Ammon's horn (tissue), 1 donor: ENCODE measurements at places on chromosomes 5 and 9.

- DNase-seq = no peak
These were observed 5.6 kb upstream of the CAMK2A start for GRCh38 chr5:150295172-150295634.

DNA sequence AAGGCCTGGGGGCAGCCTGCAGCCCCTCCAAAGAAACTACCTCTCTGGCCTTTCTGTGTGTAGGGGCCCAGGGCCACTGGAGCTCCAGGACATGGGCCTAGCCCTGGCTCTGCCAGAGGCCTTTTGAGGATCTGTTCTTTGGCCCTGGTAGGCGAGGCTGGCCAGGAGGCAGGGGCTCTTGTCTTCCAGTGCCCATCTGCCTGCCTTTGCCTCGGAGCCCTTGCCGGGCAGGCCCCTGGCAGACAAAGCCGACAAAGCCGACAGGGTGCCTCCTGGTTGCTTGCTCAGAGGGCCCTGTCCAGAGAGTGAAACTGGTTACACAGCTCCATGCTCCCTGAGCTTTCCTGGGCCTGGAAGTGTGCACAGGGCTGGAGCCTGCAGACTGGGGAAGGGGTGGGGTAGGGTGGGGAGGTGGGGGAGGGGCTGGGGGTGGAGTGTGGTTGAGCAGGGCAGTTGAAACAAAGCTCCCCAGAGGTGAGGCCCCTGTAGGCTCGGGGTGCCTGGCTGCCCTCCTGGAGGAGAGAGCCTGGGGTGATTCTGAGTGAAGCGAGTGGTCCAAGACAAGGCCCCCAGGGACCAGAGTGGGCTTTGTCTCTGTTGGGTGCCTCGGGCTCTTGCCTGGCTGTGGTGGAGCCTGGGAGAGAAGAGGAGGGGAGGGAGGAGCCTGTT, 29.3 kb downstream of the PTPA start:
- DNase-seq = peak; percentile 41

DNA sequence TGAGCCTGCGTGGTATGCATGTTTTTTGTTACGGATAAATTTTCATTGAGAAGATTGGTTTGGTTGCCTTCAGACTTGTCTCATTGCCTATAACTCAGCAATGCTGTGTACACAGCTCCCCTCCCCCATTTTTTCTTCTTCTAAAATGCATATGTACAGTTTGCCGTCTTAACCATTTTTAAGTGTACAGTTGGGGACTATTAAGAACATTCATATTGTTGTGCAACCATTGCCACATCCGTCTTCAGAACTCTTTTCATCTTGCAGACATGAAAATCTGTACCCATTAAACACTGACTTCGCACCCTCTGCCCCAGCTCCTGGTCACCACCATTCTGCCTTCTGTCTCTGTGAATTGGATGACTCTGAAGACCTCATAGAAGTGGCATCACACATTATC, 6.2 kb downstream of the EXOC3 start:
- no peak for DNase-seq

- no peak for DNase-seq
These were observed 14.5 kb upstream of the AFAP1L1 start for GRCh38 chr5:149257131-149257530.

DNA sequence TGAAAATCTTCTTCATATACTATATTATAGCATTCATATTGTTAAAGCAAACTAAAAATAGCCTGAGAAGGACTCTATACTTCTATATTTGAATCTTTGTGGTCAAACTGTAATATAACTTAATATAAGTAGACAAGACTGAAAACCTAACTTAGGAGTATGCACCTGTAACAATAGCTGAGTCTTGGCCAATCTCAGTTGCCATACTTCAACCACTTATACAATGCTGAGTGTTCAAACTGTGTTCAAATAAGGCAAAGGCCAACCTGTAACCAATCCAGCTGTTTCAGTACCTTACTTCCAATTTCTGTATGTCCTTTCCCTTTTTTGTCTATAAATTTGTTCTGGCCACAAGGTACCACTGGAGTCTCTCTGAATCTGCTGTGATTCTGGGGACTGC, 1360.8 kb upstream of the CDH9 start:
- no peak for DNase-seq

GRCh38 chr9:96875461-96876142, 21.3 kb upstream of the ZNF782 start:
- DNase-seq = peak; percentile 78

DNA sequence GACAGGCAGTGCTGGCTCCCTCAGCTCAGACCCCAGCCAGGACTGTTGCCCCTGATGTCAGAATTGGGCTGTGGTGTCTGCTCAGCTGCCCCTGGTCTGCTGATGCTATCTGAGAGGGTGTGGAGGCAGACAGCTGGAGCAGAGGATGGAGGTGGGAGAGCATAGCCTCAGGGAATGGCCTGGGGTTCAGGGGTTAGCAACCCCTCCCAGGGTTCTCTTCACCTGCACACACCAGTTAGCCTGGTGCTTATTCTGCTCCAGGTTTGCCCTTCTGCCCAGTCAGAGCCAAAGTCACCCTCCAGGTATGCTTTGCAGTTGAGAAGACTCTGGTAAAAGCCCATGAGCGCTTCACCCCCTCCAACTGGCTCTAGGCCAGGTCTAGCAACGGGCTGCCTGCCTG, 109.8 kb downstream of the SAXO1 start:
- no peak for DNase-seq

DNA sequence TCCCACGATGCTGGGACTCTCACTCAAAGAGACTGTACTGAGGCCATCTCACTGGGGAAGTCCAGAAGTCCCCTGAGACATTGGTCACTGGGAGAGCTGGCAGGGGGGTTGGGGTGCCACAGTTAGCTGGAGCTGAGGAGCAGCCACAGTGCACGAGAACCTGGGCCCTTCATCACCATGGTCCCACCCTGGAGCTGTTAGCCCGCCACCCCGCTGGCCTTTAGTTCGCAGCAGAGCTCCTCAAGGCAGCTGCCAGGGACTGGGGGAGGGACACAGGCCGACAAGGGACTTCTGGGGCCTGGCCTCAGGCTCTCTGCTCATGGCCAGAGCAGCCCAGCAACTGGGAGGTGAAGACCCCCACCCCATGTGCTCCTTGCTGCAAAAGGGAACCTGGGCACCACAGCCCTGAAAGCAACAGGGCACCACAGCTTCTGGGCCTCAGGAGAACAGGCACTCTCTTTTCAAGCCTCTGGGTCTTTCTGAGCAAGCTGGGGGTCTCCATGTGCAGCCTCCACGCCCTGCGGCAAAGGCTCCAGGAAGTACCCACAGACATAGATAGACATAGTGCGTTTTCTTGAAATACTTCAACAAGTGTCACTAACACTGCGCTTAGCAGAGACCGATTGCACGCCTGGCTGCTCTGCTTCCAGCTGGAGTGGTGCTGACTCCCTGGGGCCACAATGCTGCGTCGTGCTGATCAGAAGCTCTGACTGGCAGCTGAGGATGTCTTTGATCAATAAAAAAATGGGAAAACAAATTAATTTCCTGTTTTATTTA, 46.0 kb downstream of the VAV2 start:
- DNase-seq = no peak

- peak; percentile 82 for DNase-seq
These were observed 931 bp downstream of the FAM219A start for GRCh38 chr9:34457266-34458012.

DNA sequence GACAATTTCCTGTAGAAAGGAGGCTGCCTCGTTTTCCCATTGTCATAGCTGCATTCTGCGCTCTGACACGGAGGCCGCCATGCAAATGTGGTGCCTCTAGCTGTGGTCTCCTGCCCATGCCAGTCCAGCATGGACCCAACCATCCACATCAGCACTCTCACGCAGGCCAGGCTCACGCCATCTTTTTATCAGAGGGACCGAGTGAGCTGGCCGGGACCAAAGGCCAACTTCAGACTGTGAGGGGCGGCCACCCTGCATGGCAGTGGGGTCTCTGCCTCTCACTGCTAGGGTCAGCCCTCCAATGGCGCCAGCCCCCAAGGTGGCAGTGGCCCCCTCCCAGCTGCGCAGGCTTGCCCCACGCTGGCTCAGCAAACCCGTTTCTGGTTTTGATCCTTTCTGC, 131.9 kb upstream of the LMX1B start:
- no peak for DNase-seq

DNA sequence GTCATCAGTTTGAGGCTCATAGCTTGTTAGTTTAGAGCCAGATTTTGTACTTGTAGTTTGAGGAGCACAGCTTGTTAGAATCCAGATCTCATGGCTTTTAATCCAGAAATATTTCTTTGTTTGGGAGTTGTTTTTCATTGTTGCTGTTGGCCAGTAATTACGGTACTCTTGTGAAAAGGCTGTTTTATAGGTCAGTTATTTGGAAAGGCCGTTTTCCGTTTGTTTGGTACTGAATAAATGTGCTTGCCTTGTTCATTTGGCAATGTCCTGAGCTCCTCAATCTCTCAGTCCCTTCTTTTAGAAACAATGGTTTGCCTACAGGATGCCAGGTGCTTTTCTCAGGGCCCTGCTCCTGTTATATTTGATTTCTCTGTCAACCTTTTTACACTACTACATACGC, 4.5 kb upstream of the MOB3B start:
- no peak for DNase-seq

- DNase-seq = no peak
These were observed 235.0 kb downstream of the GOLPH3 start for GRCh38 chr5:31939151-31939550.

GRCh38 chr9:112094948-112095681, 80.0 kb downstream of the SUSD1 start:
- DNase-seq = no peak

DNA sequence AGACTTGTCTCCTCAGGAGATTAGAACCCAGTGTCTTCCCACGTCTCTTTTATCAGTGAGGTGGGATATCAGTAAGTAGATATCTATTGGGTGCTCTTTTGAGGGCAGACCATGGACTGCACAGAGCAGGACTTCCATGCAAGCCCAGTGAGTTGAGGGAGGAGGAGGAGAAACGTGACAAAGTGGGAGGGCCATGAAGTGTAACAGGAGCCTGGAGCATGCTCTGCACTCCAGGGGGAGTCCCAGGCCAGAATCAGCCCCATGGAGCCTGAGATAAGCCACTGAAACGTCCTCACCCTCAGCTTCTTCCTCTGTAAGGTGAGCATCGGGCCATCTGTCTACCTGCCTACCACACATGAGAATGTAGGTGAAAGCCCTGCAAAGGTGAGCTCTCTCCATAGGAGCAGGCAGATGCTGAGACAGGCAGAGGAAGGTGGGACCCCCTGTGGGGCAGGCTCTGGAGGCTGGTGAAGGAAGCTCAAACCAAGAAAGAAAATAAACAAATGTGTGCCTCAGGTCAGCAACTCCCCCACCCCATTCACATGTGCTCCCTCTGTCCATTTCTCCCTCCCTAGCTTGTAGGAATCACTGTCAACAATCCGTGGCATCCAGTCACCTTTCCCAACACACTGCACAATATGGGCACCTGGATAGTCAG, 87.4 kb downstream of the NRG2 start:
- DNase-seq = no peak

GRCh38 chr5:96984506-96985192, 48.8 kb downstream of the LNPEP start:
- no peak for DNase-seq

GRCh38 chr5:174083056-174083827, 37.7 kb downstream of the NSG2 start:
- peak; percentile 54 for DNase-seq

- no peak for DNase-seq
These were observed 2.7 kb downstream of the PHYKPL start for GRCh38 chr5:178229861-178230260.

DNA sequence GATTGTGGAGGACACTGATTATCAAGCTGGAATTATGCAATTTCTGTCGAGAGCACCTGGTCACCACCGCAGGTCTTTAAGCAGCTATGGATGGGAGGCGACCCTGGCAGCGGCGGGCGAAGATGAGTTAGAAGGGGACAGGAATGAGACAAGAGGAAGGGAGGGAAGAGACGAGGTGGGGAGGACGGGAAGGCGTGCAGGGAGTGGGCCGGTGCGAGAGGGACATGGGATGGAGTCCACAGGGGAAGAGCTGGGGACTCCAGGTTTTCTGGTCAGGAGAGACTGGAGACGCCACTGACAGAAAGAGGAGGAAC, 192.3 kb downstream of the MELK start:
- DNase-seq = no peak

DNA sequence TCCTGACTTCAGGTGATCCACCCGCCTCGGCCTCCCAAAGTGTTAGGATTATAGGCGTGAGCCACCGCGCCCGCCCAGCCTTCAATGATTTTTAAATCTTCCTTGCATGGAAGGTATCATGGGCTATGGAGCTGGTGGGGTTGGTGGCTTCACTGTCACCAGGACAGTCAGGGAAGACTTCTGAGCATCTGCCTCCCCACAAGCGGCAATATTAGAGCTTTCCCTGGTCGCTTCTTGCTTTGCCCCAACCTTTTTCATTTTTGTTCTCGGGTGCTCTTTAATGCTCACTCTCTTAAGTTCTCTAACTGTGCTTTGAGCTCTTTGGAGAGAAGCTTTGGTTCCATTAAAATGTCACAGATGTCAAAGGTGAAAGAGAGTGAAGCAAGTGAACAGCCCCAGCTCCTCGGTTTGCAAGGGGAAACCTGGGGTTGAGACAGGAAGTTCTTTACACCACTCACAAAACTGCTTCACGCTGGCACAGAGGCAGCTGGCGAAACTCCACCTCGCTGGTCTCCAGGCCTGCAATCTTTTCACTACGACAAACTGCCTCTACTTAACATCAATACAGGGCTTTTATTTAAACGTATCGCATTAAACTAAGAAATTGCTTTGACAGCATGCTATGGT, 142.5 kb upstream of the RETREG1 start:
- no peak for DNase-seq

- DNase-seq = no peak
These were observed 45.8 kb upstream of the STK32A start for GRCh38 chr5:147189109-147189424.

DNA sequence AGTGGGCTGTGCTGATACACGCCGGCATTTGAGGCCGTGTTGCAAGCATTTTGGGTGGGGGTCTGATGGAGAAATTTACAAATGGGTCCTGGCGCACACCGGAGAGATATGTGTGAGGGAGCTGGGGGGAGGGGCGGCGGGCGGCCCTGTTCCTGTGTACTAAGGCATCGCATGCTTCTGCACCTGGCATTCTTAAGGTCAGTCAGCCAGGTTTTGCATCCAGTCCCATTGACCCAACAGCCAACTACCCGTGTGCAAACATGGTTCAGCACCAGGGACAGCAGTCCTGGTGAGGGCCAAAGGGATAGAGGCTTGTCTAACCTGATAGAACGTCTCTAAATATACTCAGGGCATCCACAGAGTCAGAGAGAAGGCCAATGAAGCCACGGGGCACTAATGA, 839 bp downstream of the GABRG2 start:
- peak; percentile 27 for DNase-seq

DNA sequence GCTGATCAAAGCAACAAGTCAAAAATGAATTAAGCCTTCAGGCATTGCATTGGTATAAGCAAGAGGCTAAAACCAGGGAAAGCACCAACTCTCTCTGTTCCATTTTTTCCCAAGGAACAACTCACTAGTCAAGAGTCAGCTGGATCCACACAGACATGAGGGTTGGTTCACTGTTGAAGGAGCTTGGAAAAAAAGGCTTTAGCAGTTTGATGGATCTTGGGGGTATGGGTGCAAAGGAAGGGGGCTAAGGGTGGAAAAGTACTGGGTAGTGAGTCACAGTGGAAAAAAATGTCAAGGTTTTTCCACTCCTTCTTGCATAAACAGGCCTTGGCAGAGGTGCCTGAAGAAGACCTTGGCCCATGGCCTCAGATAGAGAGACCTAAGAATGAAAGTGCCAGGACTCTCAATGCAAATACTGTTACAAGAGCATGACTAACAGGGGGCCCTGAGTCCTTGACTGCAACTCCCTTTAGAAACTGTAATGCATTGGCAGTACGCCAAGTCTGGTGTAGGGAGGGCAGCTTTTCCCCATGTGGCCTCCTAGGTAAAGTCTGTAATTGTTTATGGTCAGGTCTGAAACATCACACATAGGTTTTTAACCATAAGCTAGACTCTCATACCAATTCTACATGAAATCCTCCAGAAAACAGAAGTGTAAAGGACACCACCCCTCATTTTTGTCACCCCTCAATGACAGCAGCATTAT, 23.7 kb downstream of the ACTL7A start:
- no peak for DNase-seq
